Epithelial cell of proximal tubule (primary cell): ENCODE measurements at places on chromosomes 16 and 17. TPM values are rescaled to one million over a fixed set of nuclear protein-coding genes. Genes with fewer than 3 reads are reported as not detected.

DNA sequence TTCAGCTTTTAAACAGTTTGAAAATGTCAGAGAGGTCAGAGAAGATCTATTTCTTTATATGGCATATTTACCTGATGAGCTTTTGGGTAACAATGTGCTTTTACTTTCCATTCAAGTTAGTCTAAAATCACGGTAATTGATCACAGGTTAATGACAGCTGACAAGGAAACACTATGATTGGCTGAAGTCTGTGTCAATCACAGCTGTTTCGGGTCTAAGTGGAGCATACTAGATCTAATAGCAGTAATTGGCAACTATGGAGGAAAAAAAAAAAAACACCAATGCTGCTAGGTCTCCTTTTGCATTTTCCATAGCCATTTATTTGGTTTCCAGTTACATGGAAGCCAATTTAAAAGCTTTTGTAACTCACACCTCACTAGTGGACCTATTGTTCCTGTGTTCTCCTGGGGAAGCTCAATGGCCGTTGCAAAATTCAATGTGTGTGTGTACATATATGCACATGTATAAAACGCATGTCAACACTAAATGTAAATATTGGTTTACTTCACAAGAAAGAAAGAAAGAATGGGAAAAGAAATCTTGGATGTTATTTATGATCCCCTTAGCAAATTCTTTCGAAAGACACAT lies 568.3 kb upstream of the ZFHX3 start:
- no peak for DNase-seq

DNA sequence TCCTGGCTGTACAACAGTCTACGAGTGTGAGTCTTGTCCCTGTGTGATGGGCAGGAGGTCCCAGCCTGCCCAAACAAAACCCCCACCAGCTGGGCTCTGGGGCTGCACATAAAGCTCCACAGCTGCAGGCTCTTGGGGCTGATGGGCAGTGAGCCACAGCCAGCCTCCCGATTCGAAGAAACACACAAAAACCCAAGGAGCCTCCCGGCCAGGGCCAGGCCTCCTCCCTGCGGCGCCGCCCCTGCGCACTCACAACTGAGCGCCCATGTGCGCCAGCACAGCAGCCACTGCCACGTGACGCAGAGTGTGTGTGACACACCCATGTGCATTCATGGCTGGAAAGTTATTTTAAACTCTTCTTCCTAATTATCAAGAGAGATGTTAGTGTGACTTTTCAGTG lies 30.6 kb upstream of the FAAP100 start:
- no peak for DNase-seq

- no peak for DNase-seq
These were observed 10.2 kb downstream of the DPEP1 start for GRCh38 chr16:89623511-89624261.

DNA sequence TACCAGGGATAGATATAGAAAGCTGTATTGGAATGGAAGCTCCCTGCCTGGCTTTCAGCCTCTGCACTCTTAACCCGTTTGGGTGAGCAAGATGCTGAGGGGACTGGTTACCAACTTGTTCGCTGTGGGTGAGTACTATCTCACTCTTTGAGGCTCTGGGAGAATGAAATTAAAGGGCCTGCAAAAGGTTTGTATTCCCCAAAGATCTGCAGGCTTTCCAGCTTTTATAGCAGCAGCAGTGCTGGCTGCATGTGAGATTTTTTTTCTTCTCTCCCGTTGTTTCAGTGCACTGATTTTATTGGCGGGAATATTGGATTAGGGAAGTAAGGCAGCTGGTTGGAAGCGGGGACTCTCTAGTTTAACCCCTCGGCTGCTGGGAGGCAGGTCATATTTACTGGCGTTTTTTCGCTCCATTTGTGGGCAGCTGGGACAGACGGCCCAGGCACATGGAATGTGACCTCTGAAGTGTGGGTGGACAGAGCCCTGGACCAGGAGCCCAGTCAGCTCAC lies 30.9 kb downstream of the C17orf75 start:
- DNase-seq = no peak

DNA sequence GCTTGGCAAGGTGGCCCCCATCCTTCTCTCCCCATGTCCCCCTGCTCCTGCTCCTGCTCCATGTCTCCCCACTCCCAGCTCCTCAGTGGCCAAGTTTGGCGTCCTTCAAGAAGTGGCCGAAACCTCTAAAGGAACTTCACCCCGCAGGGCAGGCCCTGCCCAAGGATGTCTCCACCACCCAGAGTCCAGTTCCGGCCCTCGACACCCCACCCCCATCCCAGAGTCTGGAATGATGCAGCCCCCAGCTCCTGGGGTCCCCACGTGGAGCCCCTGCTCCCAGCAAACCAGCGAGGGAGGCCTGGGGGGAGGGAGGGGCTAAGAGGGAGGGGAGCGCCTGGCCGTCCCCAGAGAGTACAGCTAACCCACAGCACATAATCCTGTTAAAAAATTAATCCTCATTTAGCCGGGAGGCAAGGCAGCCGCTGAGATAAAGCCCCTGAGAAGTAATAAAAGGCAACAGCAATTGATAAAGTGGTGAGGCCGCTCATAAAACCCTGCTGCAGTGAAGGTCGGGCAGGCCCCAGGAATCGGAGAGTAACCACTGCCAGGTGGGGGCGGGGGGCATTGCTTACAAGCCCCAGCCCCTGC lies 9.9 kb upstream of the ENPP7 start:
- no peak for DNase-seq

DNA sequence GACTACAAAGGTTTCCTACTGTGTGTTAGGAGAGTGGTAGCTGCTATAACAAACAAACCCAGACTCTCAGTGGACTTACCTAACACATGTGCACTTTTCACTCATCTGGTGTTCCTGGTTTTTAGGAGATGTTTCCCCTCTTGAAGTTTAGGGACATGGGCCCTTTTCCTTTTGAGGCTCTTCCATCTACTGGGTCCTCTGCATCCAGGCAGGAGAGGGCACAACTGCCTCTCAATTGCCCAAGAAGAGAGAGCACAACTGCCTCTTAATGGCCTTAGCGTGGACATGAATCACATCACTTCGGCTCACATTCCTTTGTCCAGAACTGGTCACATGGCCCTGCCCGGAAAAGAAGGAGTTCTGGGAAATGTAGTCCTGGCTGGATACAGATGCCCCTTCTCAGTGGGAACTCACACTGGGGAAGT lies 9.8 kb upstream of the TNRC6C start:
- DNase-seq = no peak

Gene SLC9A5
- total RNA-seq = 0.14 and 0.23 TPM in 2 replicates

Gene FAM20A
- total RNA-seq = not detected in 2 replicates
